ENCODE measurements at places on chromosomes 1 and 21.
A peak's percentile ranks its signal among the peaks of the same experiment; 100 is the strongest.

GRCh38 chr1:42684139-42684538, 1.9 kb downstream of the YBX1 start:
- no peak for DNase-seq

DNA sequence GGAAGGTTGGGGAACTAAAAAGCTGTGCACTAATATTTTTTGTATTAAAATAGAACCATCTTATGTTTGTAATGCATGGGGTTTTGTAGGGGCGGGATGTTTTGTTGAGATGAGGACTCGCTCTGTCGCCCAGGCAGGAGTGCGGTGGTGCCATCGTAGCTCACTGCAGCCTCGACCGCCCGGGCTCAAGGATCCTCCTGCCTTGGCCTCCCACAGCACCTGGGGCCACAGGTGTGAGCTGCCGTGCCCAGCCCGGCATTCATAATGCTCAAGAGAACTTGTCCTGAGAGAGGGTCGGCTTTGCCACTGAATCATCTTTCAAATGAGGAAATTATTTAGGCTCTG, 3.0 kb upstream of the C1orf159 start:
- no peak for DNase-seq

DNA sequence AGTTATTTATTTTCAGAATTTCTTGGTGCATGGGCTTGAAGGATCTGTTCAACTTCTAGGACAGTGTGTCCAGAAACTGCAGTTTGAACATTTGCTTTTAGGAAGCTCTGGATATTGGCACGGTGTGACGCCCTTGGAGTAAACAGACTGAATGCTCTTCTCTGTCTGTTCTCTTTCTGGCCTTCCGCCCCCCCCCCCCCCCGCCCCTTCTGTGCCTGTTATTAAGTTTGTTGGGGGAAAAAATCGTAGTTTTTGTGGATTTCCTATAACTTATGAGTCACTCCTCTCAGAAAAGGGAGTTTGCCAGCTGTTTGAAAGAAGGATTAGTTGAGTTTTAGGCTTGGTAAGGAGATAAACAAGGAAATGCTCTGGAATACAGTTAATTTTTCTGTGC, 1.2 kb downstream of the KCTD3 start:
- no peak for DNase-seq

- DNase-seq = no peak
Observed at GRCh38 chr1:110210604-110211495, 736 bp downstream of the KCNC4 start.

DNA sequence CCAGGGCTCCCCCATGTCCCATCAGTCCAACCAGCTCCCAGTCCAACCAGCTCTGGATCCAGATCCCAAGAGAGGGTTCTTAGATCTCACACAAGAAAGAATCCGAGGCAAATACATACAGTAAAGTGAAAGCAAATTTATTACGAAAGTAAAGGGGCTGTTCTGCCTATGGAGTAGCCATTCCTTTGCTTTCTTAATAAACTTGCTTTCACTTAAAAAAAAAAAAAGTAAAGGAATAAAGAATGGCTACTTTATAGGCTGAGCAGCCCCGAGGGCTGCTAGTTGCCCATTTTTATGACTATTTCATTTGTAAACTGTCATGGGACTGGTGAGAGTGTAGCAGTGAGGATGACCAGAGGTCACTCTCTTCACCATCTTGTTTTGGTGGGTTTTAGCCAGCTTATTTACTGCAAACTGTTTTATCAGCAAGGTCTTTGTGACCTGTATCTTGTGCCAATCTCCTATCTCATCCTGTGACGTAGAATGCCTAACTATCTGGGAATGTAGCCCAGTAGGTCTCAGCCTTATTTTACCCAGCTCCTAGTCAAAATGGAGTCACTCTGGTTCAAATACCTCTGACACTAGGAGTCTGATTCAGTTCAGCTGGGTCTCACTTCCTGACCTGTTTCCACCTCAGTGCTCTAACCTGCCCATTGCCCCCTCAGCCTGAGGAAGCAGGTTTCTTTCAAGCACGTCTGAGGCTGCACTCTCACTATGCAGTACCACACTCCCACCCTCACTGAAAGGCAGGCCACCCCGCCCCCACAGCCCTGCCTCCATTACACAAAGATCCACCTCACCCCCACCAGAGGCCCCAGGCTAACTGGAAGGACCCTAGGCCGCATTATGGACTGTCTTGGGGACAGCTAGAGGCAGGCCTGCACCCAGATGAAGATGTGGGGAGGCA, 26.5 kb upstream of the ATP2B4 start:
- DNase-seq = no peak

- no peak for DNase-seq
Observed at GRCh38 chr1:58005212-58005611, 541.3 kb downstream of the OMA1 start.

- no peak for DNase-seq
Observed at GRCh38 chr1:19310720-19311502, 1.0 kb downstream of the AKR7A2 start.

GRCh38 chr1:5901150-5901549, 91.1 kb downstream of the NPHP4 start:
- no peak for DNase-seq

DNA sequence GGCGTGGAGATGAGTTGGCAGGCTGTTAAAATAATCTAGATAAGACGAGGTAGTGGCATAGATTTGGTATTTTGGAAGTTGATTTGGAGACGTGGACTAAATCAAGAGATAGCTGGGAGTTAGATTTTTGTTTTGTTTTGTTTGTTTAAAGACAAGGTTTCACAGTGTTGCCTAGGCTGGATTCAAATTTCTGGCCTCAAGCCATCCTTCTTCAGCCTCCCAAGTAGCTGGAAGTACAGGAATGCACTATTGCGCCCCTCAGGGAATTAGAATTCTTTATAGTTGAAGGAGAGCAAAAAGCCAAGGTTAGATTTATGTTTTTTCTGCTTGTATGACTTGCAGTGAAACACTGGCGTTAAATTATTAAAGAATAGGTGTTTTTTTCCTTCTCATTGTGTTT, 22.3 kb upstream of the SNRPE start:
- DNase-seq = no peak

DNA sequence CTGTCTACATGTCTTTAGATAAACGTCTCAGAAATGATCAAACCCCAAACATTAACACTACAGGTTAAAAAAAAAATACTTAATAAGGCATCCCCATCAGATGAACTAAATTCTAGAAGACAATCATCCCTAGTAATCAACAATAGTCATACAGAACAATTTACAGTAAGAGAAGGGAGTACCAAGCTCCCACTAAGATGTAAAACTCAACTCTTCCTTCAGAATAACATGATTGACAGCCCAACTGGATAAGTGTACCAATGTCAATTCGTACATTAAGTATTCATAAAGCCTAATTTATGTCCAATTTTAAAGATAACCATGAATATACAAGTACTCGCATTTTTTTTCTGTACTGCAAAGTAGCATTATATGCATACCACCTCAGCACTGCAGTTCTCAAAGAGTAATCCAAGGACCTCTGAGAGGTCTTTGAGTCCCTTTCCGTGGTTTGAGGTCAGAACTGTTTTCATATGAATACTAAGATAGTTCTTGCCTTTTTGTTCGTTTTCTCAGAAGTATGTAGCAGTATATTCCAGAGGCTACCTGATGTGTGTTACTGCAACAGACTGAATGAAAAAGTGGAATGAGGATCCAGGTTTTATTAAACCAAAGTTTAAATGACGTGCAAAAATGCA, 6.6 kb downstream of the SCAF4 start:
- no peak for DNase-seq

- DNase-seq = no peak
Observed at GRCh38 chr1:147586414-147586813, 45.1 kb downstream of the BCL9 start.

GRCh38 chr21:42455754-42456440, 40.1 kb downstream of the RSPH1 start:
- DNase-seq = no peak

- no peak for DNase-seq
Observed at GRCh38 chr1:94983171-94983739, 56.3 kb upstream of the CNN3 start.

DNA sequence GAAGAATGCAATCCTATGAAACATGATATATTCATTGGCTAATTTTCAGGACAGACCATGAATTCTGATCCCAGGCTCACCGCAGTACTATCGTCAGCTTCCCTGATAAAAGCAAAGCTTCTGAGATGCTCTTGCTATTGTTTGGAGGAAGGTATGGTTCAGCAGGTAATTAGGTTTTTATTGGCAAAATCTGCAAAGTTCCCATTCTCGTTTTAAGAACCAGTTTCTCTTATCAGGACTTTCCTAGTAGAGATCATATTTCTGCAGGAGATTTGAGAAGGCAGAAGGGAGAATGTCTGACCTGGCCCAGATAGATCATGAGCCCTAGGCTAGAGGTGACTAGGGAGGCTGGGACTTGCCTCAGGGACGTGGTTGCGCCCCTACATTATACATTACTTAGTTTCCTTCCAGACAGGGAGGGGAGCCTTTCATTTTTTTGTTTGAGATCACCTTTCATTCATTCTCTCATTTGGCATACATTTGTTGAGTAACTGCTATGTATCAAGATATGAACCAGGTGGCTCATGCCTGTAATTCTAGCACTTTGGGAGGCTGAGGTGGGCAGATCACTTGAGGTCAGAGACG, 108.8 kb downstream of the NRIP1 start:
- no peak for DNase-seq

DNA sequence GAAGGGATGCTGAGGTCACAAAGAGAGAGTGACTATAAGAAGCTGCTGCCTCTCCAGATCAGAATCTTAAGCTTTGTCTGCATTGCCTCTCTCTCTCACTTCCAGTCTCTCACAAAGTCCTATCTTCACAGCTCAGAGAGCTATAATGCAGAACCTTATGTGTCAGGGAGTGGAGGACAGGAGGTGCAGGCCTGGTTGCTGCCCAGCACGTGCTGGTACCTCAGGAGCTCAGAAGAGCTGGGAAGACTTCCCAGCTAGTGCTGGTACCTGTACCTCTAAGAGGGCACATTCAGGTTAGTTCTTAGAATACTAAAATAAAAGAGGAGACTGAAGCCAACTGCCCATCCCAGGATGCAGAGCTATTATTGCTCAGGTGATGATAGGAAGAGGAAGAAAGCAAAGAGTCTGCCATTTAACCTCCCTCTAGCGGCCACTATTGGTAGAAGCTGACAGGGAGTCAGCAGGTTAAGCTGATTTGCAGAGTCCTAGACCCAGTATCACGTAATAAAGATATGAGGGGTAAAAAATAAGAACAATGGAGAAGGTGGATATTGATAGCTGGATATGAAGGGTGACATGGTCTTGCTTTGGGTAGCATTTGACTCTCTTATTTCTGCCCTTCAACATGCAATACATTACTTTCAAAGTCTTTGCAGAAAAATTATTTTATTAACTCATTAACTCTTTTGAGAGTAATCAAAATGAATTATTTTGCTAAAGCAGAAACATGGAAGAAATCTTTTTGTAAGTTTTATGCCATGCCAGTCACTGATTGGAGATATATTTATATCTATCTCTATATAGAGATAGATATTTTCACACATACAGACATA, 138.1 kb upstream of the HMCN1 start:
- peak; percentile 67 for DNase-seq

- DNase-seq = no peak
Observed at GRCh38 chr1:43438953-43439581, 14.7 kb downstream of the HYI start.

- no peak for DNase-seq
Observed at GRCh38 chr1:29672416-29673227, 436.3 kb downstream of the PTPRU start.

GRCh38 chr1:192024881-192025280, 133.4 kb upstream of the RGS18 start:
- no peak for DNase-seq

- peak; percentile 62 for DNase-seq
Observed at GRCh38 chr1:18751425-18751824, 108.0 kb downstream of the TAS1R2 start.

DNA sequence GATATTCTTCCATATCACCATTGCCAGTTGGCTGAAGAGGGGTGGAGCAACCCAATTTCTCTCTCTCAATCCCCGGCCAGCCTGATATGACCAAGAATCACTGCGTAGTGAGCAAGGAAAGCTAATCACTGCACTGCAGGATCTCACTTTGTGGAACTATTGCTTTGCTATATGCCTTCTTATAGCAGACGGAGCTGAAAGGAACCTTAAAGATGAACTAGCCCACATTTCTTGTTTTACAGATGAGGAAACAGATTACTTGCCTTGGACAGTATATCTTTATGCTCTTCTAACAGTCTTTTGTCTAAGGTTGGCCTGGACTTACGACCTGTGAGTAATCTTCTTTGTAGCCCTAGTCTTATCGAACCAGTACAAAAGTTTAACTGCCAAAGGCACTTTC, 7.6 kb downstream of the APOBEC4 start:
- DNase-seq = no peak

GRCh38 chr1:90561103-90561783, 155.9 kb downstream of the BARHL2 start:
- DNase-seq = no peak

All from NCI-H187 treated with DMSO at 0.1 percent for 48 hours (cell line).